LNCaP clone FGC (cell line): ENCODE measurements at places on chromosomes 5 and 9.

- no peak for DNase-seq
Measured at GRCh38 chr9:86655147-86655546, 292.2 kb downstream of the GAS1 start.

DNA sequence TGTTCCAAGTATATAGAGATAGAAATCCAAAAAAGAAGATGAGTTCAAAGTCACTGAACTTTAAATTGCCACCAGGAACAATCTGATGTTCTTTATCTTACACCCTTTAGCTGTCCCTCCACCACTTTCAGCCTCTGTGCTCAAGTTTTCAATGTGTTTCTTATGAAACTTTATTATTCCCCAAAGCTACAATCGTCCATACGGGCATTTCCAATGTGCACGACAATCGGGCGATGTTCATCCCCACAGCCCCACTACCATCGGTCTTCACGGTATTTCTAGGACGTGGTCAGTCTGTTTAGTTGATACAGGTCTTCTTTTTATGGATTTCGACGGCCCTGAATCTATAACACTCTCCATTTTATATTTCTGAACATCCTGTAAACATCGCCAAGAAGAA is 238.7 kb upstream of the DAP start:
- DNase-seq = no peak

GRCh38 chr5:65030056-65030455 is 261.3 kb downstream of the CWC27 start:
- DNase-seq = no peak

- no peak for DNase-seq
Measured at GRCh38 chr5:169705322-169705721, 68.2 kb downstream of the DOCK2 start.

DNA sequence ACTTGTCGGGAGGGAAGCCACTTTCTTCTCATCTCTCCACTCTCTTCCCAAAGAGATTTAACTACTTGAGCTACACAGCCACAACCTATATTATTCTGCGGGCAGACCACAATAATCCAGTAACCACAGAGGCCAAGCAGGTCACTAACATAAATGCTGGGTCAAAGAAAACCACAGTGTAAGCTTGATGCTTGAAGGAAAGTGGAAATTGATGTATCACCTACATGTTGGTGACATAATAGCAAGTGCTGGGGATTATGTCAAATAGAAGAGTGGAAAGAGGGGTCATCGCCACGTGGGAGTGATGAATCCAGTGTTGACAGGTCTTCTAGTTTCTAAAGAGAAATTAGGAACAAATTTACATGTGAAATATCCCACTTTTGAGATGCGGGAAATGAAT is 40.9 kb downstream of the RFK start:
- no peak for DNase-seq

GRCh38 chr5:120260651-120261050 is 203.4 kb upstream of the PRR16 start:
- DNase-seq = no peak

DNA sequence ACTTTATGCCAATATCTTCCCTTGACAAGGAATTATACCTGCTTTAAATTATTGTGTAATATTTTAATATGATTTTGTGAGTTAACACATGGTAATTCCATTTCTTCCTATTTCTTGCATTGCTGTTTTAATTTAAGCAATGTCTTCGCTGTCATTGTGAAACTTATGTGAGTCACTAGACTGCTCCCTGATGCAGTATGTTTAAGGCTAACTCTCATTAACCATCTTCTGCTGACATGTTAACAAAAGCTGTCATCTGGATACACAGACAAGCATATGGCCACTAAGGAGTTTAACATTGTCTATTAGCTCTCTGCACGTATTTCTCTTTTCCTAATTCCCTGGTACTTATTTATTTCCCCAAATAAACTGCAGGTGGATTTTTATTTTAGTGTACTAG is 980.8 kb upstream of the CTNND2 start:
- DNase-seq = no peak

DNA sequence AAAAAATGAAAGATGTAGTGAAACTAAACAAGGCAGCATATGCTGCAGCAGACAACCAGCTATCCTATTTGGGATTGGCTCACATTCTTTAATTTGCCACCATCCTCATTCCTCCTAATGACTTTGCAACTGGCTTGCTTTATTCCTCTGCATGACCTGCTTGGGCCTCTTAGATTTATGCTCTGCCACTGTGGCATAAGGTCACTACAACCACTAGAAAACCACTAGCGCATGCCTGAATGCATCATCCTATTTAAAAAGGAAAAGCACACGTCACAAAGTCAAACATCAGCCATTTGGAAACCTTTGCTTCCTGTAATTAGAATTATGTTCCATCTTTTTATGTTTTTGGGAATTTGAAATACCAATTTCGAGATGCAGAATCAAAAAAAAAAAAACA is 40.8 kb upstream of the CCDC152 start:
- DNase-seq = no peak

DNA sequence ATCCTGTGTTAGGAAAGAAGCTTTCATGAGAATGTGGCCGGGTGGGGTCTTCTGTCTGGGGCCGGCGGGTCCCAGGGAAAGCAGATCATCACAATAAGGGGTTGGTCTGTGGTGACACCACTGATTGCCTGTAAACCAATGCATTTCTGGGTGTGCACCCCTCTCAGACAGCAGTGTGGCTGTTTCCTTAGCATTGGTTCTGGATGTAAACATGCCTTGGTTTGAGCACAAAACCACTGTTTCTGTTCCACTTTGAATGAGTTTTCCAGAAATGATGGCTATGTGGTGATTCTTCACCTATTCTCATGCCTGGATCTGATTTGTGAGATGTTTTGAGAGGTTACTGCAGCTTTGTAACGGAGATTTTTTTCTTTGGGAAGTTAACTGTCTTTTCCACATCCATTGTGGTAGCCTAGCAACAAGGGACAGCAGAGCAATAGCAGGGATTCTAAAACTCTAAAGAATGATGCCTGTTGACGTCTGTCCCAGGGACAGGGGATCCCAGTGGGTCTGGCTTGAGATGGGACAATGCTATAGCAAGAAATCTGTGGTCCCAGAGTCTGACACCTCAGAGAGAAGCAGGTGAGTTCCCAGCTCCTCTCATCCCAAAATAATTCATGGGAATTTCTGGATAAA is at the start of gene CCDC192:
Gene CCDC192 (plus strand): TSS at position 466 of the 636 bp plus-strand sequence. CDS start 55 bp downstream, at position 521.
- no peak for DNase-seq
